Left ventricle myocardium inferior (tissue), 1 donor: ENCODE measurements at places on chromosomes 11 and 22. TPM values are rescaled to one million over a fixed set of nuclear protein-coding genes. Genes with fewer than 3 reads are reported as not detected.

DNA sequence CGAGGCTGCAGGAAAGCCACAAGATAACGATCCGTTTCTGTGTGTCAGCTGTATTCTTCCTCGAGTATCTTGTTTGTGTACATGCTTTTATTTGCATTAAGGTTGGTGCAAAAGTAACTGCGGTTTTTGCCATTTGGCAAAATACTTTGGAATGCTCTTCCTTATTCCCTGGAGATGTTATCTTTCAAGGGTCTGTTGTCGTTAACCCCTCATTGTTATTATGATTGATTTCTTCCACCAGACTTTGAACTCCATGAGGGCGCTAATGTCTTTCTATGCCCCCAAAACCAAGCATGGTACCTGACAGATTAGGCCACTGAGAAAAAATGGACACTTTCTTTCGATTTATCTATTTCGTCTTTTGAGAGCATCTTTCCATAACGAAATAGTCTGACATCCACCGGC, 563 bp upstream of the PSMA1 start:
- DNase-seq, result no peak
- H3K27me3 ChIP-seq, result no peaks in the 10 kb centered on the region
- H3K4me3 ChIP-seq, result peak overlapping the region; percentile 88
- peaks cover 38% of the 10 kb centered on the region for H3K4me1 ChIP-seq

The LRRN4CL gene
- 2.7 TPM for total RNA-seq

The BDNF gene
- total RNA-seq, result 3.1 TPM

DNA sequence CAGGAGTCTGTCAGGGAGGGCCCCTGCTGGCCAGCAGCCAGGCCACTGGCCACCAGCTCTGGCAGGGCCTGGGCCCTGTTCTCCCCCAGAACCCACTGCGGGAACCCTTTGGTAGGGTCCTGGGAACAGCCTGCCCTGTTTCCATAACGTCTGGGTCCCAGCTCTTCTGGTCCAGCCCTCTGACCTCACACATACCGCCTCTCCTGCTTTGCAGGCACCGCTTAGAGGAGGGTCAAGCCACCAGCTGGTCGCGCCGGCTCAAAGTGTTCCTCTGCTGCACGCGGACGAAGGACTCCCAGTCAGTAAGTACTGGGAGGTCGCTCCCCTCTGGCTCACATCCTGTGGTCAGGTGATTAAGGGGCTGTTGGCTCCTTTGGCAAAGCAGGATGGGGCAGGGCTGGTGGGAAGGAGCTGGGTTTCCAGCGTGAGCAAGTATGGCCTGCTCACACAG, 26.6 kb upstream of the MYRF start:
- no peaks in the 10 kb centered on the region for H3K27me3 ChIP-seq
- H3K4me1 ChIP-seq, result peaks cover 9% of the 10 kb centered on the region
- no peak overlapping the region for H3K4me3 ChIP-seq
- DNase-seq, result no peak

DNA sequence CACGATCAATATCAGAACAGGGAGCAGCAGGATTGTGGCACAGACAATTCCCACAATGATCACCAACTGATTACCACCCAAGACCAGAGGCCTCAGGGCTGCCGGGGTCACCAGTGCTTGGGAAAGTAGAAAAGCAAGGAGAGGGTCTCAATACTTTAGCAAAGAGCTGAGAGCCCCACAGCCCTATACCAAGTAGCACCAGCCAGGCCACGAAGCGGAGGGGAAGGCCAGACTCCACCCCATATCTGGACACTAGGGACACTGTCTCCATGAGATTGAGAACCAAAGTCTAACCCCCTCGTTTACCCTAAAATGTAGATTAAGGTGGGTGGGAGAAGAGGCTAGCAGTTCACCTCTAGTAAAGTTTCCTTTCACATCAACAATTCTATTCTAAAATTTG, 24.1 kb upstream of the SCN2B start:
- DNase-seq, result no peak
- no peak overlapping the region for H3K27ac ChIP-seq
- no peaks in the 10 kb centered on the region for H3K36me3 ChIP-seq
- no peaks in the 10 kb centered on the region for H3K27me3 ChIP-seq
- H3K4me3 ChIP-seq, result no peak overlapping the region

The MMP1 gene
- not detected for total RNA-seq

DNA sequence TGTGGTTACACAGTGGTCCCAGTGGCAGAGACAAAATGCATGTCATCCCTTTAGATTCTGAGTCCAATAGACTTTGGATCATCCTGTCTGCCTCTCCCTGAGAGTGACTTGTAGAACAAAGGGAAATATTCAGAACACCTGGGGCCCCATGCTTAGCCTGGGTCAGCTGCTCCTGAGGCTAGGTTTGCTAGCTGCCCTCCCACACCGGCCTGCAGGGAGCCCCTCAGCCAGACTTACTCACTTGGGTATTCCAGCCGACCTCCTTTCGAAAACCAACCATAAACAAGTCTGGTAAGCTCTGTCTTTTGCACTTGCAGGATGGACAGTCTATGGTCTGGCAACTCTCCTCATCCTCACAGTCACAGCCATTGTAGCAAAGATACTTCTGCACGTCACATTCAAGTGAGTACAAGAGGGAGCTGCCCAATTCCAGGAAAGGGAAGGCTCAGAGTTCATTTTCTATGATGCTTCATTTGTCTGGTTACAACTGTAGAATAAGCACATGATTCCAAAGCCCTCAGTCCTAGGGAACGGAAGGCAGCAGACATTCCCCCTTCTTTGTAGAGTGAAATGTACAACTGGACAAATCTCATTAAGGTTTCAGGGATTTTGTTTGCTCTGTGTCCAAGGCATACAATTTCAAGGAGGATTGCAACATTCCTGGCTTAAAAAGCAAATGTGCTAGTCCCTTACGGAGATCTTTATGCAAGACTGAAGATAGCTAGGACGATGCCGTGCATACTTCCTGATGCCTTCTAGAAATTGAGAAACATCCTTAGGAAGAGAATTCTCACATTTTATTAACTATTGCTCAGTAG, 65.5 kb upstream of the EMID1 start:
- no peak overlapping the region for H3K4me3 ChIP-seq
- peaks cover 90% of the 10 kb centered on the region for H3K36me3 ChIP-seq
- H3K27ac ChIP-seq, result peak overlapping the region; percentile 23
- no peaks in the 10 kb centered on the region for H3K27me3 ChIP-seq
- H3K4me1 ChIP-seq, result peaks cover 5% of the 10 kb centered on the region

The MS4A18 gene
- total RNA-seq, result not detected

The POTEH gene
- total RNA-seq, result not detected

The CSF2RB gene
- total RNA-seq, result 2.8 TPM

DNA sequence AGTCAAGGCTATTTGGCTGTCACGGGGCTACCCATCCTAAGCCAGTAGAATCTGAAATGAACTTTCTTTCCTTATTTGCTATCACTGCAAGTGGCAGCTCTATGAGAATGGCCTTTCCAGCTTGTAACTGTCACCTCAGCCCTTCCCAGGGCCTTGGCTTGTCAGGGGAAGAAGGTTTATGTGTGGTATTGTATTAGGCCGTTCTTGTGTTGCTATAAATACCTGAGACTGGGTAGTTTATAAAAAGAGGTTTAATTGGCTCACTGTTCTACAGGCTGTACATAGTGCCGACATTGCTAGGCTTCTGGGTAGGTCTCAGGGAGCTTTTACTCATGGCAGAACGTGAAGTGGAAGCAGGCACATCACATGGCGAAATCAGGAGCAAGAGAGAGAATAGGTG, 26.8 kb upstream of the E2F8 start:
- no peak overlapping the region for H3K27ac ChIP-seq
- H3K27me3 ChIP-seq, result peaks cover 7% of the 10 kb centered on the region
- no peak for DNase-seq
- no peak overlapping the region for H3K4me3 ChIP-seq
- no peaks in the 10 kb centered on the region for H3K36me3 ChIP-seq
- H3K4me1 ChIP-seq, result peaks cover 4% of the 10 kb centered on the region

- peaks cover 9% of the 10 kb centered on the region for H3K27me3 ChIP-seq
- H3K36me3 ChIP-seq, result no peaks in the 10 kb centered on the region
- no peak overlapping the region for H3K27ac ChIP-seq
- no peak for DNase-seq
Observed at GRCh38 chr11:69216647-69217051, 60.9 kb downstream of the SMIM38 start.

The CBLIF gene
- not detected for total RNA-seq

GRCh38 chr11:70713988-70714665, 315.8 kb downstream of the CTTN start:
- H3K36me3 ChIP-seq, result no peaks in the 10 kb centered on the region
- no peak overlapping the region for H3K4me3 ChIP-seq
- no peak for DNase-seq
- H3K27ac ChIP-seq, result no peak overlapping the region

The TSPAN32 gene
- total RNA-seq, result 27.1 TPM

GRCh38 chr22:43833286-43834240, 21.5 kb upstream of the EFCAB6 start:
- H3K27ac ChIP-seq, result no peak overlapping the region
- H3K27me3 ChIP-seq, result peaks cover 7% of the 10 kb centered on the region
- DNase-seq, result peak; percentile 32
- peaks cover 37% of the 10 kb centered on the region for H3K4me1 ChIP-seq
- H3K36me3 ChIP-seq, result no peaks in the 10 kb centered on the region
- H3K4me3 ChIP-seq, result no peak overlapping the region
